ENCODE measurements at places on chromosomes 11 and 22. TPM values are rescaled to one million over a fixed set of nuclear protein-coding genes. Genes with fewer than 3 reads are reported as not detected.

Gene NXPE2
- 0.78 TPM for total RNA-seq

Gene SCN2B
- total RNA-seq, result 5.8 TPM

Gene NOX4
- 8.4 TPM for total RNA-seq

Gene APOL5
- not detected for total RNA-seq

Gene TPBGL
- total RNA-seq, result under 0.01 TPM

Gene ENTHD1
- total RNA-seq, result 0.16 TPM

Gene MMP27
- not detected for total RNA-seq

Gene CCDC117
- 28.9 TPM for total RNA-seq

Gene SLC16A8
- total RNA-seq, result 0.16 TPM

All from occipital lobe (tissue), 3 donors.